ENCODE measurements at places on chromosomes 5 and 9.

DNA sequence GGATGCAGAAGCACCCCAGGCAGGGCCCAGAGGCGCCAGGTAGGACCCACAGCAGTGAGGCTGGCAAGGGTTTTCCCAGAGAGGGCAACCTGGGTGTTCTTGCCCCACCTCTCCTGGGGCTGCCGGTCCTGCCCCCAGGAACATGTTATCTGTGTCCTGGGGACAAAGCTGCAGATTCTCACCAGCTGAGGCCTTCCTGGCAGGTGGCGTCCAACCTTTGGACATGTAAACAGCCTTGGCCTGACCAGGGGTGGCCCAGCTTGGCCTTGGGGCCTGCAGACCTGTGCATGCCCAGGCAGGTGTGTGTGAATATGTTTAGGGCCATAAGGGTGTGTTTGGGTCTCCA is 101.8 kb upstream of the LARP1 start:
- DNase-seq = no peak

- DNase-seq = no peak
Observed at GRCh38 chr5:172188893-172189692, 1.1 kb upstream of the STK10 start.

DNA sequence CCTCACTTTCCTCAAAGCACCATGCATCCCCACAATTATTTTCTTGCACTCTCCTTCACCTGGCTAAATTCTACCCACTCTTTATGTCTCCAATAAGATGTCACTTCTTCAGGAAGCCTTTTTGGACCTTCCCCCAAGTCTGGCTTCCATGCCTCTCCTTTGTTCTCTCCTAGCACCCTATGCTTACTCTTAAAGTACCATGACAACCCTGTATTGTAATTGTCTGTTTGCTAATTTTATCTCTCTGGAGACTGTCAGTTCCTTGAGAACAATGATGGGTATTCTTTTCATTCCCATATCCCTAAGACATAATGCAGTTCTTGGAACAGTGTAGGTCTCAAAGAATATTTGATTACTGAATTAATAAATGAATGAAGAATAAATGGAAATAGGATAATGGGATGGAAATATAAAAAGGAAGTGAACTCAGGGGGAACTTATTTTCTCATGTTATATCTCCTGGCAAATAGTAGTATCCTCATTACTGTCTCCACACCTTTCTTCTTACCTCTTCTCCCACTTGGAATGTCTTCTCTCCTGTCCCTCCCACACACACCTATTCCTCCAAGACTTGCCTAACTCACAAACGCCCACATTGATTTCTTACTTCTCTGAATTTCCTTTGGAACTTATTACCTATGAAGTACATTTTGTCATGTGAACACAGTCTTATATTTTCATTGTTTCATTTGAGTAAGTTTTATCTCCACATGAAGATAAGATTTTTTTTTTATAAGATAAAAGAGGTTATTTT is 499.1 kb downstream of the NFIB start:
- no peak for DNase-seq

DNA sequence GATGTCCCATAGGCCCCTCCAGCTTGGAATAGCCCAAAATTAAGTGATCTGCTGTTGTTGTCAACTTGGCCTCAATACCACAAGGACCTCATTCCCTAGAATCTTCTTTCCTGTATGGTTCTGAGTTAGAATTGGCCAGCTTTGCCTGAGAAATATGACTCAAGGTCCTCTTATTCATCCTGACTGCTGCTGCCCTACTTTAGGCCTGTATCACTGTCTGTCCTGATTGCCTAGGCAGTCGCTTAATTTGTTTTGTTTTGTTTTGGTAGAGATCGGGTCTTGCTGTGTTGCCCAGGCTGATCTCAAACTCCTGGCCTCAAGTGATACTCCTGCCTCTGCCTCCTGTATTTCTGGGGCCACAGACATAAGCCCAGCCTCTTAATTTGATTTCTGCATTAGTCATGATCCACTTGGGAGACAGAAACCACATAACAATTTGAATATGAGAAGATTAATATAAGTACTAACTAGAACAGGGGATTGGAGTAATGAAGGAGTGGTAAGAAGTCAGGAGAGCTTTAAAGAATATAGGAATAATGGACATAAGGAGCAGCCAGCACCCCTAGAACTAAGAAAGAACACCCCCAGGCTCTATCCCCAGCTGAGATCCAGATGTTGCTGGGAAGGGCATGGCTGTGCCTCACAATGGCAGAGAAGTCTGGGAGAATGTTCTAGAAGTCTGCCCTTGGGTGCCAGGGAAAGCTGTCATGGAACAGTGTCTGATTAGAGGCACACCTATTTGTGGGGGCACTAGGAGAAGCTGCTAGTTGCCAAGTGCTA is 4.6 kb downstream of the TEX53 start:
- no peak for DNase-seq

GRCh38 chr5:150651924-150652671 is 9.0 kb upstream of the MYOZ3 start:
- DNase-seq = no peak

DNA sequence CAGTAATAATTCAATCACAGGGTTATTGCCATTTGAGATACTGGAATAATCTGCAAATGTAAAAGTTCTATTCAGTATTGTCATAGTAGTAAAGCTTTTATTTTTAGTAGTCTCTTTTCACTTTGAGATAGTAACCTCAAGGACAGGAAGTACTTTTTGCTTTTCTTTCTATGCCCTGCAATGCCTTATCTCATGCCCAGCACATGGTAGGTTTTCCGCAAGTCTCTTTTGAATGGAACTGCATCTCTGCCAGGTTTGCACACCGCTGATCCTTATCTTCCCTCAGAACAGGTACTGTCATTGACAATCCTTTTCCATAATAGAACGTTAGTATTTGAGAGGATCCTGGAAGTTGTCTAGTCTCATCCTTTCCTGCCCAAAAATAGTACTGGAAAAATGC is 91.8 kb upstream of the IFNK start:
- no peak for DNase-seq

DNA sequence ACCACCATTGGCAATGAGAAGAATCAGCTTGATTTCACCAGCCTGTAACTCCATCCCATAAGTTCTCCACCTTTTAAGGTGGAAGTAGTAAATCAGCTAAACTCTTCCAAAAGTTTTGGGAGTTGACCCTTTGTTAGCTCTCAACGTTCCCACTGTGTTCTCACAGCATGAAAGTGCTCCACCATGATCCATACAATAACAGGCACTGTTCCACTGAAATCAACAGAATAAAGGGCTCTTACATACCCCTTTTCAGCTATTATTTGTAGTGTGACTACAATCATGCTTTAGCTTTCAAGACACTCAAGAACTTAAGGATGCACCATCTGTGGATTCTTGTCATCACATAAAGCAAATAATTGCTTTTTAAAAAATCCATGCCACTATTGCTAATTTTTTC is 81.6 kb downstream of the PPP2R2B start:
- DNase-seq = no peak

DNA sequence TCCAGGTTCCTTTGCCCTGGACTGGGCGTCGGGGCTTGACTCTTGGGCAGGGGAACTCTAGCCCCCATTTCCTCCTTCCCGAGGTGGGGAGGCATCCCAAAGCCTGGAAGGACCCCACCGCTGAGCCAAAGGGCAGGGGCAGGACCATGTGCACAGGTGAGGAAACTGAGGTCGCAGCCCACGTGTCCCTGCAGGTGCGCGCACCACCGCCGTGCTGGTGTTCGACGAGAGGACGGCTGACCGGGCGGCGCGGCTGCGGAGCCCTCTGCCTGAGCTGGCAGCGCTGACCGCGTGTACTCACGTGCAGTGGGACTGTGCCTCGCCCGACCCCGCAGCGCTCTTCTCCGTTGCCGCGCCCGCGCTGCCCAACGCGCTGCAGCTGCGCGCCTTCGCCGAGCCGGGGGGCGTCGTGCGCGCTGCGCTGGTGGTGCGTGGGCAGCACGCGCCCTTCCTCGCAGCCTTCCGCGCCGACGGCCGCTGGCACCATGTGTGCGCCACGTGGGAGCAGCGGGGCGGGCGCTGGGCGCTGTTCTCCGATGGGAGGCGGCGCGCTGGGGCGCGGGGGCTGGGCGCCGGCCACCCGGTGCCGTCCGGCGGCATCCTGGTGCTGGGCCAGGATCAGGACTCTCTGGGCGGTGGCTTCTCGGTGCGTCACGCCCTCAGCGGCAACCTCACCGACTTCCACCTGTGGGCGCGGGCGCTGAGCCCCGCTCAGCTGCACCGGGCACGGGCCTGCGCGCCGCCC is 2.8 kb downstream of the ADGRD2 start:
- DNase-seq = no peak

- DNase-seq = no peak
Observed at GRCh38 chr9:114410910-114411309, 23.1 kb upstream of the AKNA start.

- no peak for DNase-seq
Observed at GRCh38 chr9:107488375-107489143, 1.0 kb downstream of the KLF4 start.

- no peak for DNase-seq
Observed at GRCh38 chr9:89631384-89631783, 26.6 kb downstream of the GADD45G start.

- DNase-seq = no peak
Observed at GRCh38 chr5:59517926-59518585, 375.5 kb downstream of the PDE4D start.

- no peak for DNase-seq
Observed at GRCh38 chr9:27367921-27368315, 71.0 kb upstream of the EQTN start.

- DNase-seq = peak; percentile 62
Observed at GRCh38 chr5:151150471-151151262, 6.9 kb downstream of the ANXA6 start.

GRCh38 chr5:10563945-10564837 is at the start of gene ANKRD33B:
ANKRD33B (plus strand) TSS chr5:10564070; CDS start chr5:10564468, 398 bp downstream.
- DNase-seq = peak; percentile 63

- DNase-seq = no peak
Observed at GRCh38 chr5:138770291-138770690, 17.1 kb downstream of the CTNNA1 start.

GRCh38 chr9:103798620-103799019 is 295.5 kb upstream of the SMC2 start:
- DNase-seq = no peak

GRCh38 chr5:172473427-172473826 is 19.1 kb upstream of the SH3PXD2B start:
- DNase-seq = no peak

DNA sequence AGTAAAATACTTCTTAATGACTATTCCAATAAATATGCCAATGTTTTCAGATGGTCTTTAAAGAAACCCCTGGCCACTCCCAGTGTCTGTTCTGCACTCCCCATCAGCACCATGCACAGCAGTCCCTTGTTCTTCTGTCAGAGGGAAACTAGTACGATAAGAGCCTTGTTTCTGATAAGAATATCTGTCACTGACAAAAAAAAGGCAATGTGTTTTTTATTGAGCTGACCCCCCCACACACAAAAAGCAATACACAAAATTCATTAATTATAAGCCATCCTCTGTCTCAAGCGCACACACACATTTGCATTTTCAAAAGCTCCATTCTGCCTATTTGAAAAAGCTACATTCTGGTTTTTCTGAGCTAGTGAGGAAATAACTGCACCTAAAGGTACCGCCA is 119.1 kb downstream of the ENC1 start:
- DNase-seq = no peak

- DNase-seq = no peak
Observed at GRCh38 chr5:170782438-170782837, 1.1 kb upstream of the GABRP start.

GRCh38 chr5:350355-350754 is 28.8 kb downstream of the AHRR start:
- no peak for DNase-seq

- no peak for DNase-seq
Observed at GRCh38 chr5:96470785-96471184, 37.7 kb upstream of the PCSK1 start.

DNA sequence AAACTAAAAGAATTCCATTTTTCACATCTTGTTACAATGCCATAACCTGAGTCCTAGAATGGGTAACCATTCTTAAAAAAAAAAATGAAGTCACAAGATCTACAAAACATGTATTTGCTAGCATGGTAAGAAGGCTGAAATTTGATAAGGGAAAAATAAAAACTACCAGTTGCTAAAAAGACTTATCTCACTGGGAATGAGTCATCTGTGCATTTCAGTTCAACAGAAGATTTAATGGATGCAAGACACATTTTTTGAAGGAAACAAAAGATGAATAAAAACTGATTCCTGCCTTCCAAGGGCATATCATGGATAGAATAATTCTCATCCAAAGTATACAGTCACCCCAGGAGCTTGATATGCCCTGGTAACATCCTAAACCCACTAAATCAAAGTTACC is 47.2 kb downstream of the SGTB start:
- DNase-seq = no peak

- no peak for DNase-seq
Observed at GRCh38 chr9:35511453-35511852, 21.5 kb downstream of the RUSC2 start.

- no peak for DNase-seq
Observed at GRCh38 chr9:127568618-127568970, 43.5 kb upstream of the STXBP1 start.

DNA sequence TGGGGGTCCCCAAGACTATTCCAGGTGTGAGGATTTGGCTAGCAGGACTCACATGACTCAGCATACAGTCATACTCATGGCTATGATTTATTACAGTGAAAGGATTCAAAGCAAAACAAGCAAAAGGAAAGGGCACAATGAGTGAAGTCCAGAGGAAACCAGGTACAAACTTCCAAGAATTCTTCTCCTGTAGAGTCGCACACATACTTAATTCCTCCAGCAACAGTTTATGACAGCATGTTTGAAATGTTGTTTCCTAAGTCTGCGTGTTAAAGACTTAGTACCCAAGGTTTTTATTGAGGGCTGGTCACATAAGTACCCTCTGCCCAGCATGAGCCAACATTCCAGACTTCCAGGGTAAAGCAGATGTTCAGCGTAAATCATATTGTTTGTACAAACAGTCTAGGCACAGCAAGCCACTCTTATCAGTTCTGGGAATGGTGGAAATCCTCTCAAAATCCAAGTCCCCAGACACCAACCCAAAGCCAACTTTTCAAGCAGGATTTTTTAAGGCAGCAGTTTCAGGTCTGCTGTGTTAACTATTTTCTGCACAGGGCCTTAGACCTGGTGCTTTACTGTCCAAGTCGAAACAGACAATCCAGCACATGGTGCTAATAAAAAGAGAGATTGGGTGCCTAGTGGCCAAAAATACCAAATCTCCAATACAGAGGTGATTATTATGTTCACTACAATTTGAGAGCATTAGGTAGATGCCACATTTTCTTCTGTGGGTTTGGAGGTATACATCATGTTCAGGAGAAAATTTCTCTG is 18.6 kb upstream of the RICTOR start:
- no peak for DNase-seq

GRCh38 chr9:19807182-19807892 is 18.5 kb upstream of the SLC24A2 start:
- no peak for DNase-seq

- no peak for DNase-seq
Observed at GRCh38 chr9:124654431-124654830, 116.7 kb downstream of the NR6A1 start.

GRCh38 chr5:73373814-73374510 is 74.6 kb downstream of the FOXD1 start:
- DNase-seq = no peak

GRCh38 chr9:131277287-131277909 is 1.1 kb upstream of the FAM78A start:
- DNase-seq = no peak

- DNase-seq = no peak
Observed at GRCh38 chr5:9483779-9484178, 62.1 kb downstream of the SEMA5A start.

GRCh38 chr9:33197279-33198152 is 30.4 kb upstream of the B4GALT1 start:
- no peak for DNase-seq
